ENCODE measurements at places on chromosomes 16 and 17. TPM values are rescaled to one million over a fixed set of nuclear protein-coding genes. Genes with fewer than 3 reads are reported as not detected.

DNA sequence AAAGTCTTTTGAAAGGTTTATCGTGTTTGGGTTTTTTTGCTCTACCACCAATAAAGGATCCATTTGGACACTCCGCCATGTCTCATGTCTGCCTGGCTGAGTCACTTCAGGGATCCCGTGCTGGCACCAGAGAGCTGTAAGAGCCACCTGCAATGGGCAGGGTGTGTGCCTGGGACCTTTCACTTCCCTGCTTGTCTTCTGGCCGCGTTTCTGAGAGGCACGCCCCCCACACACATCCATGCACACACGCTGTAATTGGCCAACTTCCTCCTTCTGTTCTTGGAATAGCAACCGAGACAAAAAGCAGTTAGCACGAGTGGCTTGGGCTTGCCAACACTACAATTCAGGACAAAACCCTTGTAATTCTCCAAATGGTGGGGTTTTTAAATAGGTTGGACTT lies 9.8 kb upstream of the SOST start:
- H3K27ac ChIP-seq: no peak overlapping the region
- no peaks in the 10 kb centered on the region for H3K36me3 ChIP-seq
- no peak overlapping the region for H3K4me3 ChIP-seq
- no peaks in the 10 kb centered on the region for H3K27me3 ChIP-seq
- DNase-seq: peak; percentile 38

- H3K27me3 ChIP-seq: no peaks in the 10 kb centered on the region
- no peaks in the 10 kb centered on the region for H3K4me1 ChIP-seq
- DNase-seq: no peak
- no peak overlapping the region for H3K4me3 ChIP-seq
- H3K36me3 ChIP-seq: no peaks in the 10 kb centered on the region
Measured at GRCh38 chr16:3959148-3959547, 78.6 kb upstream of the CREBBP start.

DNA sequence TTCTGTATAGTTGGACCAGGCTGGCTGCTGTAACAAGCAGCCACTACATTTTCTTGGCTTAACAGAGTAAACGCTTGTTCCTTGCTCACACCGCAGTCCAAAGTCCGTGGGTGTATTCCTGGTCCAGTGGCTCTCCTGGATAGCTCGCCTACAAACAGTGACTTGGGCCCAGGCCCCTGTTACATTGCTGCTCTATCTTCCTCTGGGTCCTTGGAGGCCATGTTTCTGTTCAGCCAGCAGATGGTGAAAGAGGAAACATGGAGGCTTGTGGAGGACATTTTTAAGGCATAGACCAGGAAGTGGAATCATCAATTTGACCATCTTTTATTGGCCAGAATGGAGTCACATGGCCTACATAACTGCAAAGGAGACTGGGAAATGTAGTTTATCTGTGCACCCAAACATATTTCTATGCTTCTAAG lies 55.1 kb downstream of the ATP2C2 start:
- H3K27ac ChIP-seq: no peak overlapping the region
- no peaks in the 10 kb centered on the region for H3K36me3 ChIP-seq
- no peak for DNase-seq
- no peaks in the 10 kb centered on the region for H3K4me1 ChIP-seq
- no peaks in the 10 kb centered on the region for H3K27me3 ChIP-seq
- H3K4me3 ChIP-seq: no peak overlapping the region

RPL27 gene
- 2,489 TPM for total RNA-seq

SAMD14 gene
- total RNA-seq: 6.2 TPM

GRCh38 chr17:16171613-16172012 lies 43.7 kb downstream of the NCOR1 start:
- no peak overlapping the region for H3K4me3 ChIP-seq
- H3K27ac ChIP-seq: no peak overlapping the region
- no peak for DNase-seq
- peaks cover 3% of the 10 kb centered on the region for H3K36me3 ChIP-seq
- no peaks in the 10 kb centered on the region for H3K4me1 ChIP-seq

DBNDD1 gene
- 4.2 TPM for total RNA-seq

GRCh38 chr17:28381141-28381825 lies 9.8 kb downstream of the SARM1 start:
- H3K36me3 ChIP-seq: no peaks in the 10 kb centered on the region
- no peak for DNase-seq
- H3K4me3 ChIP-seq: no peak overlapping the region
- no peak overlapping the region for H3K27ac ChIP-seq

MLKL gene
- 10.0 TPM for total RNA-seq

NPIPB13 gene
- total RNA-seq: 1.9 TPM

DNA sequence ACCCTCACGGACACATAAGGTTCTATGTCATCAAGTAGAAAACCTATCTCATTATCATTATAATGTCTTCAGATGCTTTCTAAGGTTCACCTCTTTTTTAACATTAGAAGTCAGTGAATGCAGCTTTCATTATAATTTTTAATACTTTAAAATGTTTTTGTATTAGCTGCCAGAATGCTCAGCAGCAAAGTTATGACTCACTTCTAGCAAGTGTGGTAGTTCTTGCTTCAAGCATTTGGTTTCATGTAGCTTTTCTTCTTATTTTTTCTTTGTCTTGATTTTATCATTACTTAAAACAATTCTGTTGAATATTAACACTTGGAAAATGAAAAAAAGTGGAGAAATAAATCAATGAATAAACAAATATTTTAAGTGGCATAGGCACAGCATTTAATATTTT lies 23.4 kb downstream of the LPCAT2 start:
- no peaks in the 10 kb centered on the region for H3K27me3 ChIP-seq
- H3K4me1 ChIP-seq: no peaks in the 10 kb centered on the region
- H3K36me3 ChIP-seq: no peaks in the 10 kb centered on the region
- DNase-seq: no peak

FMNL1 gene
- 2.6 TPM for total RNA-seq

AANAT gene
- not detected for total RNA-seq

DNA sequence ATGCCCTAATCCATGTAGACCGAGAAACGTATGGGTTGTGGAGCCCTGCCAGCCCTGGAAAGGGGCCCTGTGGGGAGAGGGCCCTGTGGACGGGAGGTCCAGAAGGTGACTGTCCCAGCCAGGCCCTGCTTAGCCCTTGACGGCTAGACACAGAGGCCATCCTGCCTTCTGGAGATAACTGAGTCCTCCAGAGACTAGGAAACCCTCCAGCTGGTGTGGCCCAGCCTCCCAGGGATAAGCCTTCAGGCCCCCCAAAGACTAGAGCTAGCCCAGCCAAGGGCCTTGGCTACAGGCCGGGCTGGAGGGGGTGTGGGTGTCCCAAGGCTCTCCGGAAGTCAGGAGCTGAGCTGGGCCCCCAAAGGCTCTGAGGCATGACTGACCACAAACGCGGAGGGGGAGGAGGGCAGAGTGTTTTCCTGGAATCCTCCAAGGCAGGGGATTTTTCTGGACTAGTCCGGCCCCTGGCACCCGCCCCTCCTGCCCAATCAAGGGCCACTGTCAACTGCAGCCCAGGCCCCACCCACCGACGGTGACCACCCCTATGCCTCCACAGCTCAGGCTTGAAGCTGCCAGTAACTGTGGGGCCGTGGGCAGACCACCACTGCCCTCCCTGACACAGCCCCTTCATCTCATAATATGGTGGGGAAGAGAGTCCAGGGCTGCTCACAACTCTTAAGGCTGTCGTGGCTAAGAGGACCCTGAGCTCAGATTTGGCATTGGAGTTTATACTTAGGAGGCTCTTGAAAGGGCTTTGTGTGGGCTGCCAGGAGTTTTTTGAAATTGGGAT lies 885 bp upstream of the VASN start:
- peak overlapping the region; percentile 97 for H3K27ac ChIP-seq
- no peaks in the 10 kb centered on the region for H3K27me3 ChIP-seq
- H3K4me1 ChIP-seq: peaks cover 13% of the 10 kb centered on the region
- peak; percentile 88 for DNase-seq
- H3K36me3 ChIP-seq: no peaks in the 10 kb centered on the region

DRC3 gene
- 12.7 TPM for total RNA-seq

MGAT5B gene
- total RNA-seq: 3.3 TPM

- H3K27ac ChIP-seq: peak overlapping the region; percentile 95
- H3K36me3 ChIP-seq: no peaks in the 10 kb centered on the region
- no peak for DNase-seq
Measured at GRCh38 chr17:16287563-16288027, 65.7 kb downstream of the CENPV start.

DNA sequence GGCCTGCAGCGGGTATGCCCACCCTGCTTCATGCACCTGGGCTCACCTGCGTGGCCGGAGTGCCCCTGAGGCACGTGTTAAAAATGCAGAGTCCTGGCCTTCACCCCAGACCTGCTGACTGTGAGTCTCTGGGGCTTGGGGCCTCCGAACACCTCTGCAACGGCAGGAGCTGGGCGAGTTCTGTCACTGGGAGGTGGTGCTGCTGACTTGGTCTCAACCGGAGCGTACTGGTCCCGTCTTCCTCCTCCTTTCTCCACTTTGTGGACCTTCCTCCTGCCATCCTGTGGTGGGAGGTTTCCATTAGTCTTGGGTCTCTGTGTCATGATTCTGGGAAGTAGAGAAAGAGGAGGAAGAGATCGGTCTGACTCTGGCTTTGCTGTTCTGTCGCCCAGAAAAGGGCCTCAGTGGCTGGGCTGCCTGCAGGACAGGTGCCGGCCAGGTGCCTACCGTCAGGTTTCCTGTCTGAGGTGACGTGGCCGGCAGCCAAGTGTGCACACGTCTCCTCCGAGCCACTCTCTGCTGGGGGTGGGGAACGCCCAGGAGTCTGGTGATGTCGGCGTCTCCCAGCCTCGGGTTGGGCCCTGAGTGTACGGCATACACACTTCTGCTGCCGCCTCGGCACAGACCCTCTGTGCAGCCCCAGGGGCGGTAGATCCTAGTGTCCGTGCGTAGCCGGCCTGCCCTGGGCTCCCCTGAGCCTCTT lies 6.9 kb downstream of the TSC2 start:
- H3K4me1 ChIP-seq: no peaks in the 10 kb centered on the region
- no peaks in the 10 kb centered on the region for H3K27me3 ChIP-seq
- no peaks in the 10 kb centered on the region for H3K36me3 ChIP-seq
- no peak overlapping the region for H3K4me3 ChIP-seq
- no peak for DNase-seq

DNA sequence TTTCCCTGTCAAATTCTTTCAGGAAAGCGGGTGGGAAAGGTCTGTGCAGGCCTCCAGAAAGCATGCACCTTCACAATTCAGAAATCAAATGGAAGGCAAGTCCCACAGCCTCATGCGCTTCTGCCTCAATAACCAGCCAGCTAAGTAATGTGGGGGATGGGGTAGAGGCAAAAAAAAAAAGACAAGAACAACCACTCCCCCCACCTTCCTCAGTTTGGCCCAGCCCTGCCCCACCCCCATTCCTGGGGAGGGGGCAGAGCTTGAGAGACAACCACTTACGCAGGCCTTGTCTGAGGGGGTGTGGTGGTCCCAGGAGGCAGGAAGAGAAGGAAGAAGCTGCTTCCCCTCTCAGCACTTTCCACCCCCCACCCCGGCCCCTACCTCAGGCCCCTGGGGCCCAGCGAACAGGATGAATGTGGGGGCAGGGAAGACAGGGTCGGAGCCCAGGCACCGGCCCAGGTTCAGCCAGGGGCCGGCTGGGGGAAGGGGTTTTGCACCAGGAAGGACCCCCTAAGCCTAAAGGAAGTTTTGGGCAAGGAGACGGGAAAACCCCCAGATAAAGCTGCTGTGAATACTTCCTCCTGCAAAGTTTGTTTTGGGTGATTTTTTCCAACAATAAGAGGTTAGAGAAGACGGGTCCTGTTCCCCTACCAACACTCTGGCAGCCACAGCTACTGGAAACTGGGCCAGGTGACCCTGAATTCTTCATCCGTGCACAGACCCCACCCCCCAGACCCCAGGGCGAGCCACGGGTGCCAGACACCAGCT lies 1.2 kb downstream of the JUP start:
- no peaks in the 10 kb centered on the region for H3K27me3 ChIP-seq
- no peaks in the 10 kb centered on the region for H3K36me3 ChIP-seq
- DNase-seq: no peak
- H3K4me1 ChIP-seq: no peaks in the 10 kb centered on the region
- H3K27ac ChIP-seq: peak overlapping the region; percentile 79

DNA sequence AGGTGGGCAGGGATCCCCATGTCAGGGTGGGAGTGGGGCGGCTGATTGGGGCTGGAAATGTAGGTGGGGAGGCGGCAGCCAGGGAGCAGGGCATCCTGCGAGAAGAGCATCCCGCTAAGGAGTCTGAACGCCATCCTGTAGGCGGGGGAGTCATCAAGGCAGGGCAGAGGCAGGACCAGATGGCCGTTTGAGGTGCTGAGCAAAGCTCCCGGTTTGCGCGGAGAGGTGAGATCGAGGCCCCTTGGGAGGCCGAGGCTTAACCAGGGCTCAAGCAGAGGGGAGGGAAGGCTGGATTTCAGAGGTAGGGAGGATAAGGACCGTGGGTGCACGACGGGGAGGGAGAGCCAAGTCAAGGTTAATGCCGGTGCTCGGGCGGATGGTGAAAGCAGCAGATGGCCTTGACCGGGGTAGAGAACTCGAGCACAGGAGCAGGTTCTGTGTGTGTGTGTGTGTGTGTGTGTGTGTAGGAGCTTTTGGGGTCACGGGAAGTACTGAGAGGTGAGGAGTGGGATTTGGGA lies 472 bp upstream of the NME2 start:
- peak overlapping the region; percentile 50 for H3K4me3 ChIP-seq
- H3K27ac ChIP-seq: peak overlapping the region; percentile 96
- no peak for DNase-seq

POLR3K gene
- total RNA-seq: 12.3 TPM

DNA sequence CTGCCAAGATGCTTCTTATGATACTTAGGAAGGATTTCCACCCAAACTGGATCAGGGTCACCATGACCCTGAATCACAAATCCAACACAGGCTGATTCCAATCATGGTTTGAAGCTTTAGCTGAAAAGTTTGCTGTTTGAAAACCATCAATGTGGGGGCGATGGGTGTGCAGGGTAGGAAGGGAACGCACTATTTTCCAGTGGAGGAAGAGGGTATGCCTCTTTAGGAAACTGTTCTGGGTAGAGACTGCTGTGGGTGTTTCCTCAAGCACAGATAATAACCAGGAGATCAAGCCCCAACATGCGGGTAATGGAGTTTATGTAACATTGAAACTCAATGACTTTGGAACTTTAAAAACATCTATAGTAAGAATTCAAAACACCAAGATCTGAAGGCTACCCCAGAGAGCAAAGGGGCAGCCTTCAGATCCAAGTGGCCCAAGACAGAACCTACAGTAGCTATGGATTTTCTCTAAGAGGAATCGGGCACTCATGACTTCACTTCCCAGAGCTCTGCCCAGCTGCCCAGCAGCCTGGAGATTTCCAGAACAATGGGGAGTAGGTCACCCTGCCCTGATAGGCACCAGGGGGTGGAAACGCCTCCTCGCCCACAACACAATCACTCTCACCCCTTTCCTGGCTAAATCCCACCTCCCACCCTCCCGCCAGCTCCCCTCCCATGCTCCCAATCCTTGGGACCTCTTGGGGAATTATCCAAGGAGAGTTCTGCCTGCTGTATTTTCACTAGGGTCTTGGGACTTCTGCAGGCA lies 22.8 kb downstream of the TRIM25 start:
- H3K4me3 ChIP-seq: no peak overlapping the region
- H3K27ac ChIP-seq: no peak overlapping the region
- H3K36me3 ChIP-seq: no peaks in the 10 kb centered on the region
- no peaks in the 10 kb centered on the region for H3K27me3 ChIP-seq
- H3K4me1 ChIP-seq: no peaks in the 10 kb centered on the region

DNA sequence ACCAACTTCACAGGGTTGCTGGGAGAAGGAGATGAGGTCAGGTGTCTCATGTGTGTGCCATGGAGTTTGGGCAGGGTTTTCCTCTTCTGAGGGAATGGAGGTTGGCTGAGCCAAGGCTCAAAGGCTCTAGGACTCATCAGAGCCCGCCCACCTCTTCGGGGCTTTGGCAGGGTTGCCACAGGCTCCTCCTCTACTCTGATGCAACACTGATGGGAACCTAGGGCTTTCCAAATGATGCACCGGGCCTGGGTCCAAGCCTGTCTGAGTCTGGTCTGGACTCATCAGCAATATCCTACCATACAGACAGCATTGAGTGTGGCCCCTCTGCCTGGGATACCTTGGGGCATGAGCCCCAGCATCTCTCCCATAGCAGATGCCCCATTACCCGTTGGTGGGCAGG lies 59.5 kb upstream of the LHX1 start:
- no peaks in the 10 kb centered on the region for H3K36me3 ChIP-seq
- no peak for DNase-seq
- H3K27me3 ChIP-seq: no peaks in the 10 kb centered on the region
- no peak overlapping the region for H3K4me3 ChIP-seq

All from uterus (tissue), 4 donors.